ENCODE measurements at places on chromosomes 3 and 15.

DNA sequence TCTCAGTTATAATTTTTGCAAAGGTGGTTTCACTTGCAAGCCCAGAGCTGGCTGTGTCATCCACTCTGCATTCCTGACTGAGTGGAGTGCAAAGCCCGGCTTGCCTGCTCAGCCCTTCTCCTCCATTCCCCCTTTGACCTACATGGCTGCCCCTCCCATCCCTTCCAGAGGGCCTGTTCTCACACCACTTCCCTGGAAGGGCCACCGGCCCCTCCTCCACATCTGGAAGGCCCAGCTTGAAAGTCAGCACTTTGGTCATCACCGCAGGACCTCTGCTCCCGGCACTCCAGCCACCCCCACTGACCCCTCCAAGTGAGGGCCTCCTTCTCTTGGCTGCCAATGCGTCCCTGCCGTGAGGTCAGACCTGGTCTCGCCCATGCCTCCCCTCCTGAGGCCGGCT, 74.1 kb upstream of the RNF7 start:
- DNase-seq = no peak

DNA sequence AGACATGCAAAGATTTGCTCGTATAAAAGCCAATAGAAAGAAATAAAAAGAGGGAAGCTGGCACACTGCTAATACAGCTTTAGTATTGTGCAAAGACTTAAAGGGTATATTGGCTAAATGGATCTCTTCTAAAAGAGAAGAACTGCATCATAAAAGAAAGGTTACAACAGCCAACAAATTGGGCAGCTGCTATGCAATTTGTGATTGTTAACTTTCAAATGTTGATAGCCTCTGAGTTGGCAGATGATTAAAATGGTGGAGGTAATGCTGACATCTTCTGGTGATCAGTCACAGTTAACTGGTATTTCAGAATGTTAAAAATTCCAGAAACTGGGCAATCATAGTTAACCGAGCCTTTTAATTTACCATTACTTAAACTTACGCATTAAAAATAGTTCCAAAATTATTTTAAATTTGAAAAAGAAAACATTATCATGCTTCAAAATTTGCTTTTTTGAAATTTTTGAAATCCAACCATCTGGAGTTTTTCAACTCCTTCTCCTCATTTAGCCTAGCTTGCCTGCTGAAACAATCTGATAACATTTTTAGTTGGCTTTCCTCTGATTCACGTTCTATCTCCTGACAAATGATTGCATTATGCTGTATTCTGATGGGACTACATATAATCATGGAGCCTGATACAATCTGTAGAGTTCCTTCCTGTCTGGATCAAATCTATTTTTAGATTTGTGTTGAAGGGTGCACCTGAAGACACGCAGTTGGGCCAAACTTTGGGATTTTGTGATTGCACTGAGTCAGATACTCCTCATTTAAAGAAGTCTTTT, 144.0 kb upstream of the PDZRN3 start:
- no peak for DNase-seq

- DNase-seq = no peak
These were observed 452.1 kb upstream of the PPP2R3A start for GRCh38 chr3:135513106-135514059.

- DNase-seq = no peak
These were observed 37.4 kb upstream of the GALNT15 start for GRCh38 chr3:16137044-16137443.

DNA sequence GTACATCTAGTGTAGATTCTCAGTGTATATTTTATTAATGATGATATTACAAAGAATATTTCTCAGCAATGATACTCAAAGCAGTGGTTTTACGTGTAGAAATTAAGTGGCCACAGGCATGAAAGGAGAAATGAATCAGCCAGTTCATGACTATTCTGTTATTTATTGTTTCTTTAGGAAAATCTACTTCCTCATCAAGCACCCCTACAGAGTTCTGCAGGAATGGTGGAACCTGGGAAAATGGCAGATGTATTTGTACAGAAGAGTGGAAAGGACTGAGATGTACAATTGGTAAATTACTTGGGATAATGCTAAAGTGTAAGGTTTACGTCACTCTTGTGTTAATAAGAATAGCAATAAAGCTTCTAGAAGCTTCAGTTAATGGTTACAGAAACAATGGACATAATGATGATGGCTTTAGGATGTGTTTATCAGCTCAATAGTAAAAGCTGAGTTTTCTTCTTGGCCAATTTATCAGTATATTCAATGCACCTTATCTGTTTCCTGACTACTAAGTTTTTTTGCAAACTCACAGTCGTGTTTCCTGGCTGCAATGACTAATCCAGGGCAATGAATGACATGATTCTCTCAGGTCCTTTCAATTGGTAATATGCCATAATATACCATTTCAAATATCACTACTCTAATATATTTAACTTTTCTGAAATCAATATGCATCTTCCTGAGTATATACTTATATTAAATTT, 20.2 kb downstream of the ADGRG7 start:
- DNase-seq = no peak

GRCh38 chr15:29034151-29034550, 148.4 kb downstream of the APBA2 start:
- no peak for DNase-seq

- DNase-seq = no peak
These were observed 1.7 kb downstream of the PAK2 start for GRCh38 chr3:196741249-196741889.

- no peak for DNase-seq
These were observed 10.7 kb downstream of the SCG5 start for GRCh38 chr15:32652178-32652577.

DNA sequence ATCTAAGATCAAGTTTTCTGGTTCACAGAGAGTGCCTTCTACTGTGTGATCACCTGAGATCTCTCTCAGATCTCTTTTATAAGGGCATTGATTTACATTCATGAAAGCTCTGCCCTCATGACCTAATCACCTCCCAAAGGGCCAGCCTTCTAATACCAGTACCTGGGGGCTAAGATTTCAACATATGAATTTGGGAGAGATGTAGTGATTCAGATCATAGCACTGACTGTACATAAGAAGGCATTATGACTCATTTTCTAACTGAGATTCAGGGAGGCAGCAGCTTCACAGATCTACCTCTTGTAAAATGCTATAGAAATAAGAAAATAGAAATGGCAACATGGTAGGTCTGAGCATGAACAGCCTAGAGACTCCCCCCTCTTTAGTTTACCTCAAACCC, 39.6 kb downstream of the VGLL3 start:
- no peak for DNase-seq

All from stimulated activated CD8-positive, alpha-beta memory T cell treated with anti-CD3 and anti-CD28 coated beads, Interleukin-15, amount 100 ng/mL, for 4 hours (primary cell).